ENCODE measurements at places on chromosomes 5 and 9.

- no peak for DNase-seq
These were observed 297.8 kb upstream of the ACTBL2 start for GRCh38 chr5:57780306-57780960.

- DNase-seq = no peak
These were observed 5.2 kb downstream of the SHROOM1 start for GRCh38 chr5:132825033-132825833.

DNA sequence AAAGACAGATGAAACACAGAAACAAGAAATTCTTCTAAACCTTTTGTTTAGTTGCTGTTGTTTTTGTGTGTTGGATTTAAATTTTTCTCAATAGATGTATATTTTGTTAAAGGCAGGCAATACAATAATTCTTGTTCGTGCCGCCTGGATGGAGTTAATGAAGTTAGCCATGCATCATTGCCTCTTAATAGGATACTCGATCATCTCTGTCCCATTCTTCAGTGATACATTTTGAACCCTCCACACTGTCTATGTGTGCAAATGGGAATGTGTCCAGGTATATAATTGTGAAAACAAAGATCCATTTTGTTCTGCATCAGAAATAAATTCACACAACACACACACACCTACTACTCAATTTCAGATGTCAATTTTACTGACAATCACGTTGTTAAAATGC lies 186.6 kb upstream of the ADAMTS16 start:
- DNase-seq = no peak

DNA sequence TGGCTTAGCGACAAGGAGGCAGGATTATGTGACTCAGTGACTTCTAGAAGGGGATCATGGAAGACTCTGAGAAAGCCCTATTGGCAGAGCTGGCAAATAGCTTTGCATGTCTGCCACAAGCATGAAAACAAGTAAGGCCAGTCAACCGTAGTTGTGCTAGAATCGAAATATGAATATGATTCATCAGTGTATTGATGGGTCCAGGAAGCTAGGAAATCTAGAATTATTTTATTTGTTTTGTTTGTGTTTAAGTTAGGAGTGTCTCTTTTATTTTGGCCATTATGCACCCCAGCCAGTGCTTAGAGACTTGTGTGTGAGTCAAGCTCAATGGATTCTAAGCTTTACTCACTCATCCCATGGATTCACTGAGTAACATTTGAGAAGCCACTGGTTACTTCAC lies 3.8 kb upstream of the ITGA2 start:
- no peak for DNase-seq

- DNase-seq = no peak
These were observed 45.5 kb downstream of the SPOCK1 start for GRCh38 chr5:137453483-137454080.

- no peak for DNase-seq
These were observed 1.0 kb upstream of the CACFD1 start for GRCh38 chr9:133458643-133459312.

DNA sequence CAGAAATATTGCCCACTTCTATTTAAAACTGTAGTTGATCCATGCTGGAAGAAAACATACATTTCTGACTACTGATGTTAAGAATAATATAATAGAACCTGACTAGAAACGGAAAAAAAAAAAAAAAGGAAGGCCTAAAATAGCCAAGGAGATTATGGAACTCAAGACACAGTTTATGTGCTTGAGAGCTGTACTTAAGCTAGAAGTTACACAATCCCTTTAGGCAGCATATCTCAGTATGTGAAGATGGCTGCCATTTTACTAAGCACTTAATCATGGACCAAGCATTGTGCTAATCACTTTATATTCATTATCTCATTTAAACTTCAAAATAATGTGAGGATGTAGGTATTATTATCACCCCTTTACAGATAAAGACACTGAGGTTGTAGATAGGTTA lies 73.0 kb upstream of the NR4A3 start:
- DNase-seq = no peak

DNA sequence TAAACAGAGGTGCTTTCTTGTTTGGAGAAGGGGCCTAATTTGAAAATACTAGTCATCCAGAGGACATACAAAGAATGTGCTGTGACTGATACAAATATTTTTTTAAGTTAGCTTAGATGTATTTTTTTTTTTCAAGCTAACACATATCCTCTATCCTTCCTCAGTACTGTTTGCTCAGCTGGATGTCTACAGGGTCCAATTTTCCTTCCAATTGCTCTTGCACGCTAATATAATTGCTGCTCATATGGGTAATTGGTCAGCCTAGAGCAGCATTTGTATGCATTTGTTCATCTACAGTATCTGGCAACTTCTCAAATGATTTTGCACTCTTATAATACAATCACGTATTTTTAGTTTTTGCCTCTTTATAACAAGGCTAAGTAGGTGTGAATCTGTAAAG lies 84.7 kb downstream of the ZDHHC21 start:
- no peak for DNase-seq
